AG09309 (cell line): ENCODE measurements at places on chromosomes 2 and 18.
A peak's percentile ranks its signal among the peaks of the same experiment; 100 is the strongest.

DNA sequence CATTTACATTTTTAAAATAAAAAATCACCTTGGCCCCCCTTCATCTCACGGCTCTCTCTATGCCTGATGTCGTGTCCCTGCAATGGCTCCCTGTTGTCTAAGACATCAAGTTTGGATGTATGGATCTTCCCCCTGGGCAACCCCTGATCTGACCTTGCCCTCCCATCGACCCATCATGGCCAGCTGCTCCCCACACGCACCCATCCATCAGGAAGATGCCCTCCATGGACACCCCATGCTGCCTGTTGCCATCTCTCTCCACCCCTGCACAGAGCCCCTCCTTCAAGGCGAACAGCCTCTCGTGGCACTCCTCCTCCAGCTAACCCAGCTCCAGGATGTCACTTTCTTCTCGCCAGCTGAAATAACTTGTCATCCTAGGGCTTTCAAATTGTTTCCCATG lies 59.5 kb downstream of the DPYSL5 start:
- no peak for DNase-seq

- no peak for DNase-seq
These were observed 9.7 kb upstream of the ATP6V1B1 start for GRCh38 chr2:70926042-70926441.

GRCh38 chr18:50232419-50232818 lies 33.9 kb downstream of the CFAP53 start:
- no peak for DNase-seq

GRCh38 chr2:191247381-191248057 lies 2.3 kb downstream of the MYO1B start:
- DNase-seq, result peak; percentile 76

DNA sequence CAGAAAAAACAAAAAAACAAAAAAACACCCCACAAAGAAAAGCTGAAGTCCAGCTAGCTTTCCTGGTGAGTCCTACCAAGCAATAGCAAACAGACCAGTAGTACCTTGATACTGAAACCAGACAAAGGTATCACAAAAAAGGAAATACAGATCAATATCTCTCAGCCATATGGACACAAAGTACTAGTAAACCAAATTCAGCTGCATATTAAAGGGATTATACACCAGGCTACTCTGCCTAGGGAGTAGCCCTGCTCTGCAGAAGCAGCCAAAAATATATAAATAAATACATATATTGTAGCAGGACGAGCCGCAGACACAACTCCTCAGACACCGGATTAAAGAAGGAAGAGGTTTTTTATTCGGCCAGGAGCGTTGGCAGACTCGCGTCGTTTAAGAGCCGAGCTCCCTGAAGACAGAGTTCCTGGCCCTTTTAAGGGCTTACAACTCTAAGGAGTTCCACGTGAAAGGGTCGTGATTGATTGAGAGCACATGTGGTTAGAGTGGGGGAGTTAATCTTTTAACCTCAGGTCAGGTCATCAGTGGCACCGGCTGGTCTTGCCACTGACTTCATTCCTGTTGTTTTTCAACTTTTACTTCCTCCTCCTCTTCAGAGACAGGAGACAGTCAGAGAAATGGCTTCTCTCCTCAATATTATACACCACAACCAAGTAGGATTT lies 38.4 kb upstream of the DTNB start:
- no peak for DNase-seq

DNA sequence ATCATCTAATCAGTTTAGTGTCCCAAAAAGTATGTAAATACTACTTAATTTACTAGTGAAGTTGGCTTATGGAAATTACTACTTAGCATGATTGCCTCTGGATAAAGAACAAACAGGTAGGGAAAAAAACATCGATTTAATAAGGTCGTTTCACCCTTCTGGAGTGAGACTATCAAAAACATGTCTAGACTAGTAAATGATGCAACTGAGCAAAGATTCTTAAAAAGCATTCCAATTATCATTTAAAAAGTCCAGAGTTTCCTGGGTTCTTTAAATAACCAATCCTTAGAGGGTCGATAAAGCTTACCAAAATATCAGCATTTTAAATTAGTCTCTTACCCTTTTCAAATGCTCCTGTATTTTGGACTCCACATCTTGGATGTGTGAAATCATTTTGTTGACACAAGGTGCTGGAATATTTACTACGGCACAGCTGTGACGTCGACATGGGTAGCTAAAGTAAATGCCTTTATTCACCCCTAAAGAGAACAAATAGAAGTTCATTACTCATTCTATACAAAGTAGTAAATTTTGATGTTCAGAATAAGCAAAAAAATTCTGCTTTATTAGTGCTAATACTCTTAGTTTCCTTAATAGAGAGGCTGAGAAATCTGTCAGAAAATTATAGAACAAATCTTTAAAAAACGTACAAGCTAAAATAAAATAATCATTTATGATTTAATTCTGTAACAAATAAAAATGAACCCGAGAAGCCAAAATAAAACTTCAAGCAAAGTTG lies 70.6 kb downstream of the CCDC178 start:
- no peak for DNase-seq

- DNase-seq, result no peak
These were observed 117.6 kb downstream of the SMAD7 start for GRCh38 chr18:48832938-48833700.
